GM12892 (cell line): ENCODE measurements at places on chromosomes 6 and 20.

DNA sequence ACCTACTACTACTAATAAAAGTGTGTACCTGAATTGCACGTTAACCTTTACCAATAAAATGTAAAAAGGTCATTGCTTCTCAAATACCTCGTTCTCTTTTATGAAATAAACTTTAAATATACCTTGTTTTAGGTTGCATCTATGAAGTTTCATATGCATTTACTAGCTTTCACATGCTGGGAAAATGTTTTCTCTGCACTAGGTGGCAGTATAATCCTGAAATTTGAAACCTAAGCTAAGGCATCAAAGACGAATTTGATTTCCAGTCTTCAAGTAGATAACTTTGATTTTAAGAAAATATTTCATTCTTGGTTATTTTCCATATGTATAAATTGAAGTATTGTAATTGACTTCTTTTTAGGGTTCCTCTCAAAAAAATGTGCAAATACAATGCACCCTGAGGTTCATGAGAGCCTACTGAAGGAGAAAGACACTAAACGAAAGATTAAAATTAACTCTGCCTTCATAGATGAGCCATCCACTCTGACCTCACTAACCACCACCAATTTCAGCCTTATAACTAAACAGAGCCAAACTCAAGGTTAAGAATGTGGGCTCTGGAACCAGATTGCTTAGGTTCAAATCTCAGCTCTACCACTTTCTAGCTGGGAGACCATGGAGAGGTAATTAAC lies 7.3 kb upstream of the COL9A1 start:
- no peak for DNase-seq

GRCh38 chr20:58071991-58072390 lies 156.5 kb downstream of the ANKRD60 start:
- no peak for DNase-seq

- DNase-seq, result no peak
Observed at GRCh38 chr20:41082306-41082705, 53.7 kb downstream of the TOP1 start.

- no peak for DNase-seq
Observed at GRCh38 chr20:6480328-6481200, 286.9 kb upstream of the BMP2 start.

GRCh38 chr20:17806739-17807441 lies 107.1 kb downstream of the BANF2 start:
- DNase-seq, result no peak

GRCh38 chr6:25042036-25042521 lies 106.3 kb upstream of the RIPOR2 start:
- no peak for DNase-seq

DNA sequence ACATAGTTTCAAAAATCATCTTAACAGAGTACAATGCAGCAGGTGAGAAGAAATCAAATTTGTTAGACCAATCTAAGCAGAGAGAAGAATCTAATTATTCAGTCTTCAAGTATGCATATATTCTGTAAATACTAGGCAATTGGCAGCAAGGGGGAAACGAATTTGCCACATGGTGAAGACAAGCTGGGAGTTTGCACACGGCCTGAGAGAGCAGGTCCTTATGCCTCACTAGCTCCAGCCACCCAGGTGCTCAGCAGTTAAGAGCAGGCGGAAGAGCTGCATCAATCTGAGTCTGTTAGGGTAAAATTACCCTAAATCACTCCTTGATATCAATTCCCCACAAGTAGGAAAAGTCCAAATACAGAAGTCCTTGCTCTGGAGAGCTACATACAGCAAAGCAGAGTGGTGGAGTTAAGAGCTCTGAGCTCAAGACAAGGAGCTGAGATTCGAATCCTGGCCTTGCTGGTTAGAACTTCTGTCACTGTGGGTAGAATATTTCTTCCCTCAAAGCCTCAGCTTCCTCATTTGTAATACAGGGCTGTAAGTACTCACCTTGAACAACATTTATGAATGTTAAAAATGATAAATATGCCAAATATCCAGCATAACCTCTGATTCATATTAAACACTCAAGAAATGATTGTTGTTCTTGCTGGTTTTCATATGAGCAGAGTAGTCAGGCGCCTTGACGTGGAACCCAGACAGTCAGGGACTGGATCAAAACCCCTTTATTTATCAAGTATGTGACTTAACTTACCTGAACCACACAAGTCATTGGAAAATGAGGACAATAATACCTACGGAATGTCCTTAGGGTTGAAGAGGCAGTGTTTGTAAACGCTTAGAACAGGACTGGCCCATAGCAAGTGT lies 444.2 kb downstream of the CDH26 start:
- DNase-seq, result no peak

DNA sequence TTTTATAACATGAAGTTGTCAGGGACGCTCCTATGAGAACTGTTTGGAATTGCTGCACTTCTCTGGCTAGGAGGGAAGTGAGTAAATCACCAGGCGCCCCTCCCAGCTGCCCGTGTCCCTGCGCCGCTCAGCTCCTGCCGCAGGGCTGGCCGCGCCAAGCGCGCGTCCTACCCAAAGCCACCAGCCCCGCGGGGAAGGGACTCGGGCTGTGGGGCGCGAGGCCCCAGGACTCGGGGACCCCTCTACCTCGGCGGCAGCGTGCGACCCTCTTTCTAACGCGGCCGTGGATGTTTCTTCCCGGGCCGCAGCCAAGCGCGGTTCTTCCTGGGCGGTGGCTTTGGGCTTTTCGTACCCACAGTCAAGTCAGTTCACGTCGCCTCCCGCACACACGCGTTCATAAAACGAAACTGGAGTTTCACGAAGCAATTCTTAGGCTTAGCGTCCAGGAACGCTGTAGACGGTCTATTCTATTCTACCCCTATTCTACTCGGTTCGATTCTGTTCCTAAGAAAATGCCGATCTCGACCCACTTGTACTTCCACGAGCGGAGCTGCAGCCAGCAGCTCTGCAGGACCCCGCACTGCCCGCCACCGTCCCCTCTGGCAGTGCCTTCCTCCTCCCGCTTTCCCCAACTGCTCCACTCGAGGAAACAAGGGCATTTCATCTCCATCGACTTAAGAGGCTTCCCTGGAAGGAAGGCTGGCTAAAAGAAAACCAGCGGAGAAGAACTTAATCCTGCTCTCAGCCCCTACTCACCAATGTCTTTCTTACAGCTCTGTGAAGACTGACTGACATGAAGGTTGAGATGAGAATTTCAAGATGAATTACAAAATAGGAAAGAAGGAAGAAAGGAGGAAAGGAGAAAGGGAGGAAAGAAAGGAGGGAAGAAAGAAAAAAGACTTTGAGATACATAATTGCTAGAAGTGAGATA lies 15.4 kb downstream of the FOXC1 start:
- DNase-seq, result no peak

DNA sequence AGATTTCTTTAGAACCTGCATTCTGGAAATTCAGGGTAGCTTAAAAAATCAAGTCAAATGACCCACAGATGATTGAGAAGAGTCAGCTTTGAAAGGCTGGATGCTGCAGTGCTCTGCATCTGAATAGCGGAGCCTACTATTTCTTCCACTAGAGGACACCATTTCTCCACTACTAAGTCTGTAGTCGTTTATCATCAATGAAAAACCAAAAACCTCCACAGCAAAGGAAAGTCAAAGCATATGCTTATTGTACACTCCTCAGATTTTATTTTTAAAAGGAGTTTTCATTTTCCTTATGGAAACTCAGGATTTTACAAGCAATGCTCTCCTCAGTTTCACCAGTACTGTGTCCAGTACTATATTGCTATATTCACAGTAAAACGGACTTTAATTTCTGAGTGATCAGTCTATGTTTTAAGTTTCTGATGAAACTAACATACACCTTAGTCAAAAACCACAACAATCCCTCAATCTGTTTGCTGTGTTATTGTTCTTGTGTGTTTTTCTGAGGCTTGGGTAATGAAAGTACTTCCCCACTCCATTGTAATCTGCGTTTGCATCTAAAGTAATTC lies 50.5 kb upstream of the ENPP5 start:
- DNase-seq, result no peak

- no peak for DNase-seq
Observed at GRCh38 chr6:128097009-128097408, 196.2 kb upstream of the THEMIS start.
